ENCODE measurements at places on chromosomes 3 and 15. TPM values are rescaled to one million over a fixed set of nuclear protein-coding genes. Genes with fewer than 3 reads are reported as not detected.

ANKUB1 gene
- total RNA-seq = 0.31 TPM

P2RY14 gene
- not detected for total RNA-seq

OIP5 gene
- 31.1 TPM for total RNA-seq

BCHE gene
- not detected for total RNA-seq

GABRB3 gene
- not detected for total RNA-seq

BTLA gene
- total RNA-seq = not detected

CHRFAM7A gene
- not detected for total RNA-seq

C3orf20 gene
- total RNA-seq = not detected

POLQ gene
- 9.1 TPM for total RNA-seq

CCR3 gene
- total RNA-seq = 0.66 TPM

EPB42 gene
- not detected for total RNA-seq

GOLGA6A gene
- total RNA-seq = not detected

TJP1 gene
- total RNA-seq = 47.2 TPM

SEMA4B gene
- 17.8 TPM for total RNA-seq

ITIH3 gene
- total RNA-seq = 8.9 TPM

ARNT2 gene
- 16.8 TPM for total RNA-seq

CISH gene
- not detected for total RNA-seq

HYAL3 gene
- total RNA-seq = 1.6 TPM

FGF12 gene
- not detected for total RNA-seq

HCLS1 gene
- not detected for total RNA-seq

TBCCD1 gene
- total RNA-seq = 12.2 TPM

C3orf70 gene
- 0.08 TPM for total RNA-seq

MKRN2OS gene
- total RNA-seq = not detected

TNNC1 gene
- total RNA-seq = 32.1 TPM

DNAH12 gene
- total RNA-seq = not detected

TRPM1 gene
- total RNA-seq = 0.08 TPM

GABRG3 gene
- total RNA-seq = not detected

ZBED2 gene
- not detected for total RNA-seq

CCR8 gene
- not detected for total RNA-seq

FBXL22 gene
- total RNA-seq = 2.1 TPM

C15orf40 gene
- total RNA-seq = 22.7 TPM

LRRC31 gene
- not detected for total RNA-seq

CD200 gene
- not detected for total RNA-seq
